Activated CD4-positive, alpha-beta memory T cell treated with anti-CD3 and anti-CD28 coated beads, Interleukin-2, amount 10 ng/mL, durations not matched to agents 7 days and 5 days (primary cell): ENCODE measurements at places on chromosomes 7 and 10. TPM values are rescaled to one million over a fixed set of nuclear protein-coding genes. Genes with fewer than 3 reads are reported as not detected.
A peak's percentile ranks its signal among the peaks of the same experiment; 100 is the strongest.

The DNAJC9 gene
- 49.6 TPM for total RNA-seq

The GPR26 gene
- total RNA-seq = not detected

The TRIM73 gene
- total RNA-seq = 8.5 TPM

The CSGALNACT2 gene
- 66.2 TPM for total RNA-seq

GRCh38 chr10:8316284-8316683, 261.8 kb downstream of the GATA3 start:
- no peak overlapping the region for H3K4me3 ChIP-seq
- H3K27ac ChIP-seq = peak overlapping the region; percentile 53
- peaks cover 36% of the 10 kb centered on the region for H3K4me1 ChIP-seq
- no peaks in the 10 kb centered on the region for H3K27me3 ChIP-seq
- H3K36me3 ChIP-seq = peaks cover 24% of the 10 kb centered on the region
- DNase-seq = no peak

GRCh38 chr10:31101123-31101522, 69.5 kb upstream of the ZNF438 start:
- H3K27me3 ChIP-seq = no peaks in the 10 kb centered on the region
- peak overlapping the region; percentile 82 for H3K27ac ChIP-seq
- peak overlapping the region; percentile 33 for H3K4me3 ChIP-seq
- no peaks in the 10 kb centered on the region for H3K36me3 ChIP-seq
- peaks cover 41% of the 10 kb centered on the region for H3K4me1 ChIP-seq

- no peak for DNase-seq
- no peak overlapping the region for H3K27ac ChIP-seq
- H3K4me1 ChIP-seq = peaks cover 24% of the 10 kb centered on the region
- peaks cover 46% of the 10 kb centered on the region for H3K27me3 ChIP-seq
- H3K36me3 ChIP-seq = no peaks in the 10 kb centered on the region
Measured at GRCh38 chr7:100825751-100826513, 1.4 kb downstream of the EPHB4 start.

DNA sequence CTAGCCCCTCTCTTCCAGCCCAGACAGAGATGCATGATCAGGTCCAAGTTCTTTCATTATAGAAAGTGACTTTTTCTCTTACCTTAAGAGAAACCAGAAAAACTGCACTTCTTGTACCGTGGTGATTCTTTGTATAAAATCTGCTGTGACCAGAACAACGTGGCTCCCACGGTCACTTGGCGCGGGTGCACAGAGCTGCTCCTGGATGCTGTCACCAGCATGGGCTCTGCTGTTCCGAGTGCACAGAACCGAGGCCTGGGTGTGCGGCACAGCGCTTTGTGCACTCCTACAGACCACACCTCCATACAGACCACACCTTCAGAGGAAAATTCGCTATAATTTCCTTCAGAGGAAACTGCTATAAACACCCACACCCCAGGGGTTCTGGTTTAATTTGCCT, 26.0 kb downstream of the VIPR2 start:
- no peaks in the 10 kb centered on the region for H3K36me3 ChIP-seq
- H3K4me3 ChIP-seq = no peak overlapping the region
- peaks cover 13% of the 10 kb centered on the region for H3K27me3 ChIP-seq
